Omental fat pad (tissue), 4 donors: ENCODE measurements at places on chromosomes 7 and 10. TPM values are rescaled to one million over a fixed set of nuclear protein-coding genes. Genes with fewer than 3 reads are reported as not detected.

ATAD1 gene
- 32.3 TPM for total RNA-seq

CALHM3 gene
- not detected for total RNA-seq

PTPRN2 gene
- total RNA-seq: 9.5 TPM

RPP30 gene
- 29.6 TPM for total RNA-seq

GFRA1 gene
- 58.9 TPM for total RNA-seq

TMEM270 gene
- total RNA-seq: not detected

RSPH10B gene
- not detected for total RNA-seq

CADPS2 gene
- total RNA-seq: 15.3 TPM

DNA sequence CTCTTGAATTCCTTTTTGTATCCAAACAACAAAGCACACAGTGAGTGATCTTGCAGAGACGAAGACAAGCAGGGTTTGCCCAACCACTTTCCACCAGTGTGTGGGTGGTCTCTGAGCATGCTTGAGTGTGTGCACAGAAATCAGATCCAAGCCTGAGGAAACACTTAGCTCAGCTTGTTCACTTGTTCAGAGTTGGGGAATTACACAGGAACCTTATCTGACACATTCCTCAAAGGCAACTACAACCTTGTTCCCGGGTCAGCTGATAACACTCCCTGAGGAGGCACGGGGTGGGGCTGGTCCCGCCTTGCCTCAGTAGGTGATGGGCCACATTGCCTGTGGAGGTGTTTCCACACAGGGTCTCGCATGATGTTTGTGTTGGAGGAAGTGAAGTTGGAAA is 216.9 kb downstream of the DYNC1I1 start:
- no peak for DNase-seq

- DNase-seq: no peak
Observed at GRCh38 chr10:65818990-65819389, 1106.8 kb upstream of the LRRTM3 start.

DNA sequence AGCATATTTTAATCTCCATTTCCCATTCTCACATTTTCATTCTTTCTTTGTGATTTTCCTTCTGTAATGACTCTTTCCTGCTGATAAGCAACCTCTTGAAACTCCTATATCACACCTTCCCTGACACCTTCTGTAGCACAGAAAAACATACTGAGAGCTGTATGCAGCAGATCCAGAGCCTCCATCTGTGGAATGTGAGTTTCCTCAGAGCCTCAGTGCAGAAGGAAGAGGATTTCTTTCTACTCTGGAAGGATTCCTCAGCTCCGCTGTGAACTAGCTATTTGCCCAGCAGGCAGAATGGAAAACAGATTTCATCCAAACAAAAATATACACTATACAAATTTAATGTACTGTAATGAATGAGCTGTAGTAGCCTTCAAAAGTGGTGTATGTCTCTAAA is 841.3 kb upstream of the ZWINT start:
- no peak for DNase-seq

- no peak for DNase-seq
Observed at GRCh38 chr7:16816824-16817223, 12.0 kb upstream of the AGR2 start.

DNA sequence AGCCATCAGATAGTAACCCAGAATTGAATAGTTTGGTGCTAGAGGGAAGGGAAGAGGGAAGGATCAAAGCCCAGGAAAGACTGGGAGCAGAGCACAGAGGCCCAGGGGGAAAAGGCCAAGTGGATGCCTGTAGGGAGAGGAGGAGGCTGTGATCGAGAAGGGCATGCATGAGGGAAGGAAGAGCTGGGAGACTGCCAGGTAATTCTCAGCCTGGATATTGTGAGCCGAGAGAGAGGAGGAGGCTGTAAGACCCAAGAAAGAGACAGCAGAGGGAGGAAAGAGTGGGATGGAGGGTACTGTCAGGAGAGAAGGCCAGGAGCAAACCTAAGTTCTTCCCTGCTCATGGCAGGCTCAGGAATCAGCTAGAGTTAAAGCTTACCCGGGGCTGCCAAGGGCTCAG is 178.2 kb downstream of the CCDC3 start:
- DNase-seq: no peak

GRCh38 chr10:73838827-73839226 is 27.4 kb upstream of the NDST2 start:
- DNase-seq: no peak

- DNase-seq: no peak
Observed at GRCh38 chr10:405648-406047, 270.4 kb downstream of the ZMYND11 start.

DNA sequence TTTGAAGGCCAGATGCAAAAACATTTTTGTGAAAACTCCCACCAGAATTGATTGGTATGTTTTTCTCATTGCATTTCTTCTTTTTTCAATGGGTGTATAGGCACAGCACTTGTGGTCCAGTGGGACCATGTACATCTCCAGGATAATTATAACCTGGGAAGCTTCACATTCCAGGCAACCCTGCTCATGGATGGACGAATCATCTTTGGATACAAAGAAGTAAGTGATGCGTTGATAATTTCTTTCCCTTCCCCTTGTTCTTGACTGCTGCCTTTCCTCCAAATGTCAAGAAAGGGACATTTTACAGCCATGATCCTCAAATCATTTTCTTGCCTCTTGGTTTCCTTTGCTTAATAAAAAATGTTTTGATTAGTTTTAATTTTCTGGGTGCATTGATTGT is 331.5 kb downstream of the PLXDC2 start:
- DNase-seq: no peak

DNA sequence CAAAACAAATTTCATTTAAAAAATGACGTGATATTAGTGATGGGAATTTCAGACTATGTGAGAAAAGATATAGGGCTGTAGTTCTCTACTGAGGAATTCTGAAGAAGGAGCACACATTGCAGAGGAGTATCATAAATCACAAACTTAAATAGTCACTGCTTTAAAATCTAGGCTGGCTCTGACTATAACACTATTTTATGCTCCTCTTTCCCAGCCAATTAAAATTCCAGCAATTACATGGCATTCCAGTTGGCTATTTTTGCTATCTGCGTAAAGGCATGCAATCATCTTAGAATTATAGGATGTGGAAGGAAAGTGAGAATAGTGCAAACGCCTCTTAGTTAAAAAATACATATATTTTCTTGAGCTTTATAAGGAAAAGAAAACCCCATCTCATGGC is 123.1 kb downstream of the GNAI1 start:
- DNase-seq: no peak

- no peak for DNase-seq
Observed at GRCh38 chr7:17038160-17038782, 156.5 kb upstream of the AGR3 start.

DNA sequence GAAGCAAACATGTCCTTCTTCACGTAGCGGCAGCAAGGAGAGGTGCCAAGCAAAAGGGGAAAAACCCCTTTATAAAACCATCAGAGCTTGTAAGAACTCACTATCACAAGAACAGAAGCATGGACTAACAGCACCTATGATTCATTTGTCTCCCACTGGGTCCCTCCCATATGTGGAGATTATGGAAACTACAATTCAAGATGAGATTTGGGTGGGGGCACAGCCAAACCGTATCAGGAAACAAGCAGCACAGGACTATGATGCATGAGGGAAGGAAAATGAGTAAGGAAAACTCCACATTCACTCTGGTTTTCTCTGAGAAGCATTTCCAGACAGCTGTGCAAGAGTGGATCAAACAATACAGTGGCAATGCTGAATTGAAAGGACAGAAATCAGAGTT is 81.6 kb downstream of the RSU1 start:
- no peak for DNase-seq

GRCh38 chr10:95530029-95530428 is 31.1 kb downstream of the SORBS1 start:
- no peak for DNase-seq

GRCh38 chr10:61981460-61981859 is 80.0 kb downstream of the ARID5B start:
- no peak for DNase-seq

- DNase-seq: no peak
Observed at GRCh38 chr10:93861825-93862224, 32.0 kb upstream of the SLC35G1 start.

DNA sequence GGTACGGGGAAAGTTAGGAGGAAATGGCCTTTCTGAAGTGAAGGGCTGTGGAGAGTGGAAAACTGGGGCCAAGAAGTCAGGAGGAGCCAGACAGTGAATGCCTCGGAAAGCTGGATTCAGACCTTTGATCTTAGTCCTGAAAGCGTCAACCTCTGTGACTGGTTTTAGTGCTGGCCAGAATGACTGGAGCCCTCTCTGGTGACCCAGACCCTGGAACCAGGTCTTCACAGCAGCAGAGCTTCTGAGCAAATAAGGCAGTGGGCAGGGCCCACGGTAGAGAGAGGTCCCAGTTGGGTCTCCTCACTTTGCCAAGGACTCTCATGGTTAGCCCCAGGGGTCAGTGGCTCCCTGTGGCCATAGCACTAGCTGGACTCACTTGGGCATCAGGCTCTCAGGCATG is 157.7 kb upstream of the EEPD1 start:
- no peak for DNase-seq

DNA sequence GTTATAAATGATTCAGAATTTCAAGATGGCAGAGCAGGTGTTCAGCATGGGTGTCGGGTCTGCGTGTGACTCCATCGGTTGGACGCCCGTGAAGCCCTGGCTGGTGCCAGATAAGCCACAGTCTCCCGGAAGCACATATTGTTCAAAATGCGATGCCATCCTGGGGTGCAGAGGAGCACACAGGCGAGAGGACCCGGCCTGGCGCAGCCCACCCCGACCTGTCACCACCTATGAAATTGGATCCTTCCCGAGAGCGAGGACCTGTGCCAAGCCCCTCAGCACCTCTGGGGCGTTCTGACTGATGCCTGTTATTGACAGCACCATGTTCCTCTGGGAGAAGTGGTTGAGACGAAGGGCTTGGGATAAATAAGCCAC is 110.1 kb downstream of the ACTR3B start:
- no peak for DNase-seq

GRCh38 chr7:50397320-50397970 is 52.7 kb downstream of the FIGNL1 start:
- DNase-seq: no peak

DNA sequence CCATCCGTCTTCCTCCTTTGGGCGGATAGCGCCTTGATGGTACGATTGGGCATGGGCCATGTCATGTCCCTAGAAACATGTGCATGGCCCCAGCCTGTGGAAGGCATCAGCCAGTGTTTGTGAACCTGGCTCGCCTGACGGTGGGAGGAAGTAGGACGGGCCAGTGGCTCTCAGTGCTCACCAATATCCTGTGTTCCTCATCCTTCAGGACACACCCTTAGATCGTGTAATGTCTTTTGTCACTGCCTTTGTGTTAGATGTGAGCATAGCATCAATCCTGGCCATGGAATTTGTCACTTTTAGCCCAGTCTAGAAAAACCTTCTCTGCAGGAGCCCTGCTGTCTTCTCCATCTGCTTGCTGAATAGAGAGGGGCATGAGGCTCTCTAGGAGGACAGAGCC is 77.6 kb downstream of the PFKFB3 start:
- no peak for DNase-seq

DNA sequence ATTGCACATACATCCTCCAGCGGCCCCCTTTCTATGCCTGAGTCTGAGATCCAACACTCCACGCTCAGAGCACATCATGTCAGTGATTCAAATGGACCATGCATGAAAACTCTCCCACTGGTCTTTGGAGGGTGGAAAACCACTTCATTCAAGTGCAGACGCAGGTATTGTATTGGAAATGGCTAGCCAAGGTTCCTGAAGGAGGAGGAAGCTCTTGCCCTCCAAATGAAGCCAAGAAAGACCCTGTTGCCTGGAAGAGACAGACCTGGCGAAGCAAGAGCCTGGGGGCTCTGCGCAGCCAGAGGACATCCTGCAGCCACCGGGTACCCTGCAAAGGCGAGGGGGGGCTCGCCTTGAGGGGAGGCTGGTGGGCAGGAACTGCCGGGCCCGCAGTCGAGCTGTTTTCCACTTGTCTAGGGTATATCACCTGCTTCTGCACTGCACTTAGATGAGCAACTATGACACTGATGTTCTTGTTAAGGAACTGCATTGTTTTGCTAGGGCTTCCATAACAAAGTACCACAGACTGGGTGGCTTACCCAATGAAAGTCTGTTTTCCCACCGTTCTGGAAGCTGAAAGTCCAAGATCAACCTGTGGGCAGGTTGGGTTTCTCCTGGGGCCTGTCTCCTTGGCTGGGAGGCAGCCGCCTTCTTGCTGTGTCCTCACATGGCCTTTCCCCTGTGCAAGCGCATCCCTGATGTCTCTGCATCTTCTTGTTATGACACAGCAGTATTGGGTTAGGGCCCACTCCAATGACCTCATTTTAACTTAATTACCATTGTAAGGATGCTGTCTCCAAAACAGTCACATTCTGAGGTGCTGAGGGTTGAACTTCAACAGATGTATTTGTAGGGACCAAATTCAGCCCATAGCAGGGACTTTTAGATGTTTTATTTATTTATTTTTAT is 233.4 kb downstream of the ARHGAP12 start:
- DNase-seq: no peak

- DNase-seq: no peak
Observed at GRCh38 chr10:95395947-95396449, 105.2 kb upstream of the PDLIM1 start.

DNA sequence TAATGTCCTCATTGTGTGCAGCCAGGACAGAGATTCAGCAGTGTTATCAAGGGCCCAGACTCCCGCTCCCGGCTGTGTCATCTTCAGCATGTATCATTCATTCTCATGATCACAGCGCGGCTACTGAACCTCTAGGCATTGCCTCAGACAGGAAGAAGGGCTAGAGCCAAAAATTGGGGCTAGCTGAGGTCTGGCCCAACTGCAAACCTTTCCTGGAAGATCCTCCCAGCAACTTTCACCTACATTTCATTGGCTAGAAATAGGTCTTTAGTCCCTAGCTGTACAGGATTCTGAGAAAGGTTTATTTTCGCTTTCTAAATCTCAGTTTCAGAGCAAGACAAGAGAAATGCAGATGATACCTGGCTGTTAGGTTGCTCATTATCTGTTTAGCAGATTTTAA is 81.9 kb downstream of the CREM start:
- DNase-seq: no peak

GRCh38 chr10:97089209-97089870 is 96.4 kb downstream of the SLIT1 start:
- DNase-seq: no peak

DNA sequence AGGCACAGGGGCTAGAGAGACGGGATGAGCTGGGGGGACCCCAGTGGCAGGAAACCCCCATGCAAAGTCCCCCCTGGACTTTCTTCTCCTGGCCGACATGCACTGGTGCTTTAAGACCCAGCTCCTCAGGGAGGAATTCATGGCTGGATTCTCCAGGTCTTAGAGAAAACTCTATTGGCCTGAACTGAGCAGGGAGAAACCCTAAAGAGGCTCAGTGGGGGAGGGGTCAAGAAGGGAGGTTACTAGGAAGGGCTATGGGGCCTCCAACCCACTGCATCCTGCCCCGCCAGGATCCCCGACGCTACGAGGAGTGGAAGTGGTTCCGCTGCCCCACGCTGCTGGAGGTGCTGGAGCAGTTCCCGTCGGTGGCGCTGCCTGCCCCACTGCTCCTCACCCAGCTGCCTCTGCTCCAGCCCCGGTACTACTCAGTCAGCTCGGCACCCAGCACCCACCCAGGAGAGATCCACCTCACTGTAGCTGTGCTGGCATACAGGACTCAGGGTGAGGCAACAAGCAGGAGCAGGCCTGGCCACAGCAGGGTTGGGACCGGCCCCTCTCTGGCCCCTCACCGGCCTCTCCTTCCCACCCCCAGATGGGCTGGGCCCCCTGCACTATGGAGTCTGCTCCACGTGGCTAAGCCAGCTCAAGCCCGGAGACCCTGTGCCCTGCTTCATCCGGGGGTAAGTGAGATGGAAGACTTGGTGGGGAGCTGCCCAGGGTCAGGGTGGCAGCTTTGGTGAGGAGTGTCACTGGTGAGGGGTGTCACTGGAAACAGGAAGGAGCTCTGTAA is 13.8 kb downstream of the ATG9B start:
- no peak for DNase-seq
